Central memory CD8-positive, alpha-beta T cell (primary cell): ENCODE measurements at places on chromosomes 2 and 18.

- H3K27ac ChIP-seq, result no peak overlapping the region
- H3K4me3 ChIP-seq, result no peak overlapping the region
- H3K4me1 ChIP-seq, result no peaks in the 10 kb centered on the region
- H3K36me3 ChIP-seq, result no peaks in the 10 kb centered on the region
- peaks cover 35% of the 10 kb centered on the region for H3K27me3 ChIP-seq
- DNase-seq, result no peak
Observed at GRCh38 chr2:904246-905024, 46.2 kb upstream of the SNTG2 start.

DNA sequence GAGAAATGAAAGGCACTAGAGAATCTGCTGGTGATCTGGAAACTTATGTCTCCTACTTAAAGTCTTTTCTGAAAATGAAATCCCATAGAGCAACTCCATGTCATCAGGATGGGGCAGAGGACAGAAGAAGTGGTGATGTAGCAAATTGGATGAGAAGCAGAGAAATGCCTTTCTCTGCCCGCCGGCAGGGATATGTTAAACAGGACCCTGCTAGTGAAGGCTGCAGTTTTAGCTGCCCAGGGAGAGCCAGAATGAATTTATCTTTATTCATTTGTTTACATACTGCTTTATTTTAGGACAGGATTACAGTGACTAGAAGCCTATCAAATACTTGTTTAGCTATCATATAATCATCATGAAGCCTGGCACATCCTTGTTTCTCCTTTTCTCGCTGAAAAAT, 247.0 kb downstream of the DOK6 start:
- no peaks in the 10 kb centered on the region for H3K36me3 ChIP-seq
- H3K4me3 ChIP-seq, result no peak overlapping the region
- no peaks in the 10 kb centered on the region for H3K4me1 ChIP-seq
- no peak overlapping the region for H3K27ac ChIP-seq
- DNase-seq, result no peak
- H3K27me3 ChIP-seq, result peaks cover 34% of the 10 kb centered on the region

DNA sequence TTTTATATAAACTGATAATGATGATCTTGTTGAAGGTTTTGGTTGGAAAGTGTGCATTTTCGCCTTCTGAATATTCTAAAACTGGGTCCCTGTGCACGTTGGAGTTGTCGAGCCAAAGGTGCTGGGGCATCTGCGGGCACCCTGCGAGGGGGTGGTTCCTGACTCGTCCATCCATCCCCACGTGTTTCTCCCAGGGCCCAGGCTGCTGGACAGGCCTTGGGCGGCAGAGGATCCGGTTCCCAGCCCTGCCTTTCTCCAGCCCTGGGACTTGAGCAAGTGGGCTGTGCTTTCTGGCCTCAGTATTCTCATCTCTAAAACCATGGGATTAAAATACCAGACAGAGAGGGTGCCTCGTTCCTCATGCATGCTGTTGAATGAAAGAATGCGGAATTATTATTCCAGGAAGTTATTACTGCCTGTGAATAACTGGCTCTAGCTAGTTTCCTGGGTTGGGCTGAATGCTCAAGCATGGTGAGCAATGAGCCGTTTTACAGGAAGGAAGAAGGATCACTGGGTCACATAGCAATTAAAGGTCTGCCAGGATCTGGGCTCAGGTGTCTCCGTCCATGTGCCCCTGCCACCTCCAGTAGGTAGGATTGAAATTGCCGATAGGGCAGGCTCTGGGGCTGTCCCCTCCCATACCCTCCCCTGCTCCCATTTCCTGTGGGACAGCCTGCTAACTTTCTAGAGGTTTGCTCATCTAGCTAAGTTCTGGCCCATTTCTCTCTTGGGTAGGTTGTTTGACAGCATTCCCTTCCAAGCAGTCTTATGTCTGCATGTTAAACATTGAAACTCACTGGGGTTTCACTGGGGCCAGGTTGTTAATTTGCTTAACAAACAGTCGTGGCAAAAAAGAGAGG, 77.2 kb upstream of the HS6ST1 start:
- H3K27me3 ChIP-seq, result peaks cover 45% of the 10 kb centered on the region
- no peak overlapping the region for H3K27ac ChIP-seq
- no peaks in the 10 kb centered on the region for H3K36me3 ChIP-seq
- peaks cover 4% of the 10 kb centered on the region for H3K4me1 ChIP-seq

- H3K27ac ChIP-seq, result no peak overlapping the region
- H3K4me3 ChIP-seq, result no peak overlapping the region
- peaks cover 8% of the 10 kb centered on the region for H3K27me3 ChIP-seq
- no peaks in the 10 kb centered on the region for H3K4me1 ChIP-seq
- DNase-seq, result no peak
Observed at GRCh38 chr2:8615252-8615575, 66.6 kb upstream of the ID2 start.

DNA sequence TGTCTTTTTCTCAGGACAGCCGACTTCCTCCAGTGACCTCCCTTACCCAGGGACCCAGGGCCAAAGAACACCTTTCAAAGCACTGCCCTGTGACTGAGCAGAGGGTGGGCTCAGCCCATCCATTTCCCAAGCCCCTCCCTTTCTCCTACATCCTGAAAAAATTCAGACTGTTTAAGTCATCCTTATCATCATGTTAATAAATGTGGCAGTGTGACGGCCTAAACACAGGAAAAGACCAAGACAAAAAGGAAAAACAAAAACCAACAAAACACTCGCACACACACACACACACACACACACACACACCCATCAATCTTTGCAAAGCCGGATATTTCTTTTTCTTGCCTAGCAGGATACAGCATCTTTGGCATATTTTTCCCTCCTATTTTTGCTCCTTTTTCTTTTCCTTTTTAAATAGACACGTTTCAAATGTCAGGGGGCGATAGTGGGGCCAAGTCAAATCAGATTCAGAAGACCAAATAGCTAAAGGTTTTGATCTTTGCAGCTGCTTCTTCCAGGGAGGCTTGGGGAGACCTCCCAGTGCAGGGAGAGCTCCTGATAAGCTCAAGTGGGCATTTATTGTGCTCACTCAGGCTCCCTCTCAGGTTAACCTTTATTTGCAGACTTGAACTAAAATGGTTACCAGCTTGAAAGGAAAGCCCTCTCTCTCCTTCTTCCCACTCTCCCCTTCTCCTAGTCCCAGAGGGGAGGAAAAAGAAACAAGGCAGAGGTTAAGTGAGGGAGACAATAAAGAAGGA, 39.5 kb upstream of the NRP2 start:
- no peaks in the 10 kb centered on the region for H3K4me1 ChIP-seq
- no peak overlapping the region for H3K27ac ChIP-seq
- H3K4me3 ChIP-seq, result no peak overlapping the region

GRCh38 chr2:182220335-182220734, 206.5 kb downstream of the PDE1A start:
- H3K4me1 ChIP-seq, result no peaks in the 10 kb centered on the region
- DNase-seq, result no peak
- H3K4me3 ChIP-seq, result no peak overlapping the region

GRCh38 chr18:12239431-12239830, 14.7 kb upstream of the CIDEA start:
- no peak for DNase-seq
- H3K36me3 ChIP-seq, result no peaks in the 10 kb centered on the region
- H3K27me3 ChIP-seq, result peaks cover 48% of the 10 kb centered on the region
- no peaks in the 10 kb centered on the region for H3K4me1 ChIP-seq
- H3K27ac ChIP-seq, result no peak overlapping the region

GRCh38 chr2:146918280-146918679, 926.5 kb upstream of the ACVR2A start:
- peaks cover 1% of the 10 kb centered on the region for H3K36me3 ChIP-seq
- no peak for DNase-seq
- no peaks in the 10 kb centered on the region for H3K27me3 ChIP-seq
- no peaks in the 10 kb centered on the region for H3K4me1 ChIP-seq
- H3K4me3 ChIP-seq, result no peak overlapping the region
- no peak overlapping the region for H3K27ac ChIP-seq

- peaks cover 85% of the 10 kb centered on the region for H3K4me1 ChIP-seq
- no peak overlapping the region for H3K27ac ChIP-seq
Observed at GRCh38 chr2:134248913-134249312, 5.0 kb upstream of the MGAT5 start.

DNA sequence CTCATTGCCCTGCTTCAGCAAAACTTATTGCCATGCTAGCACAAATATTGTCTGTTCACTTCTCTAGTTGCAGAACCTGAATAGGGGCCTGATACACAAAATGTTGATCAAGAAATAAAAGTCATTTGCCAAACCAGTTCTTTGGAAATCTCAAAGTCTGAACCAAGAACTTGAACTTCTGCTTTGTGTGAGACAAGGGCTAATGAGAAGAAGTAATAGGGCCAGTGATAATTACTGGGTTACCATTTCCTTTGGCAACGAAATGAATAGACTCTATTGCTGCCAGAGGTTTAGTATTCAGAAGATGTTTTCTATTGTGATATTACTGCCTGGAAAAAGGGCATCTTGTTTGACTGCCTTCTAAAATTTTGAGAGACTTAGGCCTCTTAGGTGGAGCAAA, 35.0 kb downstream of the TMEFF2 start:
- H3K4me3 ChIP-seq, result no peak overlapping the region
- H3K27ac ChIP-seq, result no peak overlapping the region
- no peak for DNase-seq
